ENCODE measurements at places on chromosomes 6 and 20. TPM values are rescaled to one million over a fixed set of nuclear protein-coding genes. Genes with fewer than 3 reads are reported as not detected.

CNKSR3 gene
- total RNA-seq, result 2.4 TPM

DNA sequence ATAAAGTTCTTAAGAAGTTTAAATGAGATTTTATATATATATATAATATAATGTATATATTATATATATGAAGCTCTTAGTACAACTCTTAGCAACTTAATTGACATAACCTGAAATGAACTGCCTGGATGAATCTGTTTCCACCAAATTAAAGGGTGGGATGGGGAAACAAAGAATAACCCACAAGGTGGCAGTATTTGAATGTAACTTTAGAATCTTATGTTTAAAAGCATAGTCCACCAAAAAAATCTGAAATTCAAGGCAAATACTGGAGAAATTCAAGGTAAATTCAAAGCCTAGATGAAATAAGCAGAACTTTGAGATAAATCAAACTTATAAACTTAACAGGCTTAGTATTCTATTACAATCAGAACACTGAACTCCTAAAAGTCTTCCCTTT, 4.4 kb upstream of the IBTK start:
- no peak for DNase-seq

GRCh38 chr20:41467220-41467619, 100.6 kb upstream of the EMILIN3 start:
- no peak for DNase-seq

OPN5 gene
- total RNA-seq, result not detected

DNA sequence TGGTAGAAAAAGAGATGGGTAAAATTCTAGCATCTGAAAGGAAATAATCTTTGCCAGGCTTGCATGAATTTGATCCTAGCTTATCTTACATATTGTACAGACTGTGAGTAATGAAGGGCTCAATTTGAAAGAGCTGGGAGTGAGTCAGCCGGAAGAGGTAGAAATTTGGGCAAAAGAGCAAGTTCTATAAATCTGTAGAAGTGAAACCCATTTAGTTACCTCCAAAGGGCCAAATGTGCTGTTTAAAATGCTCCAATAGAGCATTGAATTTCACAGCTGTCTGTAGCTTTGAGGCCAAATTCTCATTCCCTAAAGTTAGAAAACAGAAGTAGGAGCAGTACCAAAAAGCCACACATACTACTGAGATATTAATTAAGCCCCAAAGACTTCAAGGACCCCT, 466.1 kb downstream of the BTBD3 start:
- DNase-seq, result no peak

DNA sequence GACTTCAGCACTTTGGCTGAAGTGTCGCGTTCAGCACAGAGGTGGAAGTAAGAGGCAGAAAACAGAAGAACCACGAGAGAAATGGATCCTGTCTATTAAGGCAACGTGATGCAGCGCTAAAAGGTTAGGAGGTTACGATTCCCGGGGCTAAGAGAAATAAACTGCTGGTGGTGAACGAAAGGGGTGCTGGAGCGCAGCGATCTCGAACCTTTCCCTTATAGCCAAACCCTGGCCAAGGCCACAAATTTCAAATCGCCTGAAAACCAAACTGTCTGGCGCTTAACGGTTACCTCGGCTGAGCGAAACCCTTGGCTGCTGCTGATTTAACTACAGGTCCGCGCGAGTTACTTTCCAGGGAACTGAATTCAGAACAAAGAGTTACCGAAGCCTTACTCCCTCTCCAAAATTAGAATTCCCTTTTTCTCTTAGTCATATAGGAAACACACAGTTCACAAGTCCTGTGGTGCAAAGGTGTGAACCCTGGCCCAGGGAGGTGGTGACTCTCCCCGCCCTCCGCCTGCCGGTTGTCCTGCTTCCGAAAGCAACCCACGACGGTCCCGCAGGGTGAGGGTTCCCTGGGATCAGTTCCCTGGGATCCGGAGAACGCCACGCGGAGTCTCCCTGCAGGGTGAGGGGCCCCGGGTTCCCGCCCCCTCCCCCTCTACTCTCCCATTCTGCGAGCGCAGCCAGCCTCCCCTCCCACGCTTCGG, 1.3 kb upstream of the SLC35D3 start:
- peak; percentile 18 for DNase-seq

DNA sequence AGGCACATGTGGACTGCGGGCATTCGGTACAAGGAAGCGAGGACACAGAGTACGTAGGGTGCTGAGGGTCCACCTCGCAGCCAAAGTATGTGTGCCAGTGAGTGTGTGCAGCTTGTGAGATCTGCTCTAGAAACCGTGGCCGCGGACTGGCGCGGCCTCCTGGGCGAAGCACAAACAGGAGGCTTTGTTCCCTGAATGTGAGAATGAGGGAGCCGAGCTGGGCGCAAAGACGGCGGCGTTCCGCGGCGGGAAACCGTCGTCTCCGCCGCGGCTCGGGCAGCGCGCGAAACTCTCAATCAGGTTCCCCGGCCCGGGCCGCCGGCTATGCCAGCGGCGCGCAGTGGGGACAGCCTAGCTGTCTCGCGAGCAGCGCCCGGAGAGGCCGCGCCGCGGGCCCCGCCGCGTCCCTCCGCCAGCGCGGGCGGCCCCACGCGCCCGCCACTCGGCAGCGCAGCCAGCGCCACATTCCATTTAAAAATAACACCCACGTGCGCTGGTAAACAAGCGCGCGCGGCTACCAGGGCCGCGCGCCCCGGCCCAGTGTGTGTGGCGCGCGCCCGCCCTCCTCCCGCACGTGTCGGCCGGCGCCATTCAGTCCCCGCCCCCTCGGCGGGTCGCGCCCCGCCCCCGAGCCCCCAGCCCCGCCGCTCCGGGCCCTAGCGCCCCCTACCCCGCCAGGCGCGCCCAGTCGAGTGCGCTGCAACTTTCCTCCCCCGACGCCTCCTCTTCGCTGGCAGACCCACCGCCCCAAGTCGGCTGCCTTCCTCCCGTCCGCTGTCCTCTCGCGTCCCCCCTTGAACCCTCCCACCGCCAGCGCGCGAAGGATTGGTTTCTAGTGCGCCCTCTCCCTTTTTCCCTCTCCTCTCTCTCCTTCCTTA, 3.0 kb upstream of the FOXO3 start:
- DNase-seq, result peak; percentile 23

- no peak for DNase-seq
Observed at GRCh38 chr6:19332806-19333460, 504.2 kb upstream of the ID4 start.

DNA sequence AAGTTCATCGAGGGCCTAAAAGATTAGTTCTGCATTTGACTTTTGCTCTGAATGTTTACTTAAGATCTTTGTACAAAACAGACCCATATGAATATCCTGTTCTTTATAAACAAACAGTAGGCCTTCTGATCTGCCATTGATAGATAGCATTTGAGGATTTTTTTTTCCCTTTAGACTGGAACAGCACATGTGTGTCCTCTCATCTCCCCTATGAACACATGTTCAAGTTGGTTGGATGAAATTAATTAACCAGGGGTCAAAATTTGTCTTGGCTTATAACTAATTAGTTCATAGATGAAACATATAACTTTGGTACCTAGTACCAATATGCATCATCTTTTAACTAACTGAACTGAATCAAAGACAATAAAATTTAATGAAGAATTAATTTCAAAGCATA, 81.3 kb downstream of the AK9 start:
- no peak for DNase-seq

NT5E gene
- total RNA-seq, result 297 TPM

DPM1 gene
- 74.5 TPM for total RNA-seq

- DNase-seq, result no peak
Observed at GRCh38 chr6:53868626-53869025, 73.8 kb downstream of the LRRC1 start.

DNA sequence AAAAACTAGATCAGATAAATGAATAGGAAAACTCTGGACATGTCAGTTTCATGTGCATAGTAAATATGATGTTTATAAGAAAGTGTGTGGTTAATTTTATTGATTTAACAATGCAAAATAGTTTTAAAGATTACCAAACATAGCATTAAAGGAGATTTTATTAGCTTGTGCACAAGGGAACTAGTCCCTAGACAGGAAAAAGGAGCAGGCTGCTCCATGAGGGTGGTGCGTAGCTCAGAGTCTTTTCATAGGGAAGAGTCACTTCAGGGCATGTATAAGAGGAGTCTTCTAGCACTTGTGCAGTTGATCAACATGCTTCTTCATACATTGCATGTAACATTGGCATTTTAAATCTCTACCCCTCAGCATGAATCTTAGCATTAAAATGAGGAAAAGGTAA, 835.8 kb downstream of the GRIK2 start:
- no peak for DNase-seq

DNA sequence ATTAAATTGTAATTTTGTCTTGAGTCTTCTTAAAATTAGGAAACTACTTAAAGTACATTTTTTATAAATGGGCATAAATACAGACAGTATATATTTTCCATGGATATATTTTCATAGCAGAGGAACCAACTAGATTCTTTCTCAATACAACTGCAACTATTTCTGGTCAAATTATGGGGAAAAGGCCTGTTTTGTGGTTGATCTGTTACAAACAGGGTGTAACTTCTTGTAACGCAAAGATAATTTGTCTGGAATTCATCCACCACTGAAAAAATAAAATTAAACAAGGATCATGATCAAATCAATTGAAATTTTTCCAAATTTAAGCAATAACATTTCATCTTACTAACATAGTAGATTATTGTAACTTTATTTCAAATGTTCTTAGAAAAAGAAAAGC, 67.2 kb upstream of the RNF146 start:
- no peak for DNase-seq

GRCh38 chr6:163529605-163530004, 115.1 kb downstream of the QKI start:
- DNase-seq, result peak; percentile 84

GRCh38 chr6:136012198-136012887, 160.8 kb downstream of the PDE7B start:
- peak; percentile 56 for DNase-seq

DNA sequence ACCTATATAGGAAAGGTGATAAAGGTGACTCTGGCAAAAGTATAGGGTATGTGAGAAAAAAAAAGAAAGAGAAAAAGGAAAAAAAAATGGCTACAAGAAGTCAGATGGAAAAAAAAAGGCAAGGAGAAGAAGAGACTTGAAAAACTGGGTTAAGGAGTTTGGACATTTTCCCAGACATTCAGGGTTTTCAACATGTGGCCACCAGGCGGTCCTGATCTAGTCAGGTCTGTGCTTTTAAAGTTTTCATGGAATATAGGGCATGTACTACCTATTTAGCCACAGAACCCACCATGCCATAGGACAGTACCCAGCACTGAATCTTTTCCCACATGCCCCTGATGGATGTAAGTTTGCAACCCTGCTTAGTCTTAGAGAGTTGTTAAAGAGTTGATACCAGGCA, 433.7 kb downstream of the MAFB start:
- no peak for DNase-seq

GRCh38 chr20:23652371-23652770, 14.6 kb upstream of the CST3 start:
- no peak for DNase-seq

- no peak for DNase-seq
Observed at GRCh38 chr6:34044945-34045595, 100.8 kb downstream of the GRM4 start.

GRCh38 chr20:41408986-41409385, 42.4 kb upstream of the EMILIN3 start:
- no peak for DNase-seq

GRCh38 chr6:64270083-64270482, 634.5 kb downstream of the PHF3 start:
- no peak for DNase-seq

GRCh38 chr6:39228992-39229767, at the start of gene KCNK5:
Gene KCNK5 (minus strand): TSS chr6:39229475. CDS start chr6:39229111, 364 bp downstream.
- DNase-seq, result no peak

ULBP2 gene
- total RNA-seq, result 8.3 TPM

DNA sequence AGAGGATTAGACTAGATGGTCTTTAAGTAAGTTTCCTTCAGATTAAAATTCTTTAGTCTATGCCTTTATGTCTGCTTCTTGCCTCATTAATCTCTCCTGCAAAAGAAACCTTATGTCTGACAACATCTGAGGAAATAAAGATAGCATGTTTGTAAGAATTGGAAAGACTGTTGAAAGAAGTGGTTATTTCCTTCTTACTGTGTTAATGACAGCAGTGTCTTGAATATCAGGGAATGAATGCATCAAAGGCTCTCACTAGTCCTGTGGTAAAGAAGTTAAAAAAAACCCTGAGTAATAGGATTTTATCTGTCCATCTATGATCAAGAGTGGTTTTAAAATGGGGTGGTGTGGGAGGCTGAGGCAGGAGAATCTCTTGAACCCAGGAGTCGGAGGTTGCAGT, 302.0 kb downstream of the PRL start:
- DNase-seq, result no peak

DNA sequence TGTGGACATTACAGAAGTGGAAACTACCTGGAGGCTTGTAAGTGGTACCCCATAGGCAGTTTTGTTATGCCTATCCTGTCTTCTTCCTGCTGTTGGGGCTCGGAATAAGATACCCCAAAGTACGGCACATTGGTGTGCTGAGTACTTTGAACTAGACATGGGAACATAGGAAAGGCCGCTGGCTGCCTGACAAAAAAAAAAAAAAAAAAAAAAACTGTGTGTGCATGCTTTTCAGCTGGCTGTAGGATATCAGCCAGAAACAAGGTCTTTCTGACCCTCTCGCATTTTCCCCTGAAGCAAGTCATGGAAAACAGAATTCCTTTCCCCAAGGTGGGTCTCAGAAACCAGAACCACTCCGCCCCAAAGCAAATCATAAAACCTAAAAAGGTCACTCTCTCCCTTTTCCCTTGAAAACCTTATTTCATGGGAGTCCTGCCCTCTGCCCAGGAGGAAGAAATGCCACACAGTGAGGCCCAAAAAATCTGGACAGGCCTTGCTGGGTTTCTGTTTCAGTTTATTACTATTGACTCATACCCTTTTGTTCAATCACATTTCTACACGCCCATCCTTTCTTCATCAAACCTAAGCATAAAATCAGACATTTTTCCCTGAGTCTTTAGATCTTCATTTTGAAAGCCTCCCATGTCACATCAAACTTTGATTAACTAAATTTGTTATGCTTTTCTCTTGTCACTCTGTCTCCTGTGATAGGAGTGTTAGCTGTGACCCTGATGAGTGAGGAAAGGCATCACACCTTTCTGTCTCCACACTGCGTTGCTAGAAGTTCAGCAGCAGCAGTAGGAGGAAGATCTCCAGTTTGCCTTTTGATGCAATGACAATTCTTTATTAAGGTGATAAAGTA, 17.2 kb downstream of the SLC2A12 start:
- no peak for DNase-seq

MDFI gene
- 150 TPM for total RNA-seq

TSPO2 gene
- not detected for total RNA-seq

OXT gene
- not detected for total RNA-seq

DNA sequence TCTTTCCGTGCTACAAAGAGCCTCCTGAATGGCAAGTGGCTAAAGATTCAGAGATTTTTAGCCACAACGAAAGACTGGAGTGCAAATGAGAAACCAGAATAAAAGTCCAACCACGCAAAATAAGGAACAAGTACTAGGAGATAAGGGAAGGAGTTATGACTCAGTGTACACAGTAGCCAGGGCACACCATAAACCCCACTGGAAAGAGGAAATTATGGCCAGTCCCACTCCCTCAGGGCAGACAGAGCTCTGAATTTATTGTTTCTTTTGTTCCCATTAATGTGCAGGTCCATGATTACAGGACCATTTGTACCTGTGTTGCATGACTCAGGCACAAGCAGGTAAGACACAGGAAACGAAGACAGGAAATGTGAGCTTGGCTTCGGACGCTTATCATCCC, 150.3 kb upstream of the PREP start:
- DNase-seq, result peak; percentile 92

PNISR gene
- total RNA-seq, result 43.9 TPM

Measured in foreskin keratinocyte (primary cell).